ENCODE measurements at places on chromosomes 3 and 15. TPM values are rescaled to one million over a fixed set of nuclear protein-coding genes. Genes with fewer than 3 reads are reported as not detected.

ZNF662 gene
- polyA plus RNA-seq, result 0.57 TPM

TFRC gene
- polyA plus RNA-seq, result 109 TPM

WNT5A gene
- polyA plus RNA-seq, result 9.4 TPM

LXN gene
- polyA plus RNA-seq, result 8.4 TPM

FGF7 gene
- polyA plus RNA-seq, result not detected

THAP10 gene
- polyA plus RNA-seq, result 3.1 TPM

CPNE9 gene
- polyA plus RNA-seq, result not detected

DNA sequence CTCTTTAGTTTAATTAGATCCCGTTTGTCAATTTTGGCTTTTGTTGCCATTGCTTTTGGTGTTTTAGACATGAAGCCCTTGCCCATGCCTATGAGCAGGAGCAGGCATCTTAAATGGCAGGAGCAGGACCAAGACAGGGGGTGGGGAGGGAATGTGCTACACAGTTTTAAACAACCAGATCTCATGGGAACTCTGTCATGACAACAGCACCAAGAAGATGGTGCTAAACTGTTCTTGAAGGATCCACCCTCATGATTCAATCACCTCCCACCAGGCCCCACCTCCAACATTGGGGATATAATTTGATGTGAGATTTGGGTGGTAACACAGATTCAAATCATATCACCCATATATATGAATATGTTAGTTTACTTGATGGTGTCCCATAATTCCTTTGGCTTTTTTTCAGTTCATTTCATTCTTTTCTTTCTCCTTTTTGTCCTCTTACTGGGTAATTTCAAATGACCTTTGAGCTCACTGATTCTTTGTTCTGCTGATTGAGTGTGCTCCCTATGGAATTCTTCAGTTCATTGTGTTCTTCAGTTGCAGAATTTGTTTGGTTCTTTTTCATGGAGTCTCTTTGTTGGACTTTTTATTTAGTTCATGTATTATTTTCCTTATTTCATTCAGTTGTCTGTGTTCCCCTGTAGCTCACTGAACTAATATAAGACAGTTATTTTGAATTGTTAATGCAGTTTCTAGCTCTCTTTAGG lies 62.6 kb downstream of the DOCK3 start:
- no peak for DNase-seq

DNA sequence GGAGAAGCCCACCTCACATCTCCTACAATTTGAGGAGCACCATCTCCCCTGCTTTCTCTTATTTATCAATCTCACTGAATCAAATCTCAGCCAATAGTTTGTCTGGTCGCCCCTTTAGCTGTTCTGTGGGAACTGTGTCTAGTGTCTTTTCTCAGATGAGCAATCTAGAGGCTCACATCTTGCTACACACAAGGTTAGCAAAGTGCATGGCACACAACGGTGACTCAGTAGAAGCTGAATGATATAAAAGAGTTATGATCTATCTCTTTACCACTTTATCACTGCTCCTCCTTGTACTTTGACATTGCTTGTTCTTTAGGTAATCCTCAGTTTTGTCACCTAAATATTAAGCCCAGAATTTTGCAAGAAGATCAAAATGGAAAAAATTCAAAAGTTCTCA lies 16.8 kb upstream of the COLQ start:
- no peak for DNase-seq

DNA sequence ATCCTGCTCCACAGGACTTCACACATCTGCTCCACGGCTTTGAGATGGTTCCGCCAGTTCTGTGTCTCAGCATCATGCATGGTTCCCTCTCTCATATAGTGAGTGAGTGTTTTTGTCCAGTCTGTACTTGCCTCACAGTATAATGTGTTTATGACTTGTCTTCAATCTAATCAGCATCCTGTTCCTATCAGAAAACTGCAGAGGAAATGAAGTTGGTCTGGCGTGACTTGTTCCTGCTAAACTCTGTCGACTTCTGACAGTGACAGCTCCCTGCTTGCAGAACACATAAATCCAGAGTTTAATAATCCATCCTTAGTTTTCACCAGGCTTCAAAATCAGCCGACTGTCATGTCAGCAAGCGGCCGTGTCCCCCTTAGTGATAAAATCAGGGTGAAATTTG lies 222.3 kb downstream of the SLCO3A1 start:
- DNase-seq, result no peak

DNA sequence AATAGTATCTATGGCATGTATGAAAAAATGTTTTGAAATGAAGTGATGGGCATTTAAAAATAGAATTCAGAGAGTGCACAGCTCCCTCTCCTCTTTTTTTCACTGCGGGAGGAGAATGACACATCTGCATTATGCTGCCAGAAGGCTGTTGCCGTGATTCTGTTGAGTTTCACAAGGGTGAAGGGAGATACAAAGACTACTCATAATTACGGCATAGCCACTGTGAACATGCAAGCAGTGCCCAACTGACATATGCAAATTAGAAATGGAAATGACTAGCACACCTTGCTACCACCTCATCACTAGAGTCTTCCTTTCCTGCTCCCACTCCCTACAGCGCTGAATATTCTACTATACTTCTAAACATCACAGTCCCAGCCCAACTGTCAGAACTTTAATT lies 20.1 kb downstream of the IFT57 start:
- DNase-seq, result no peak

DNA sequence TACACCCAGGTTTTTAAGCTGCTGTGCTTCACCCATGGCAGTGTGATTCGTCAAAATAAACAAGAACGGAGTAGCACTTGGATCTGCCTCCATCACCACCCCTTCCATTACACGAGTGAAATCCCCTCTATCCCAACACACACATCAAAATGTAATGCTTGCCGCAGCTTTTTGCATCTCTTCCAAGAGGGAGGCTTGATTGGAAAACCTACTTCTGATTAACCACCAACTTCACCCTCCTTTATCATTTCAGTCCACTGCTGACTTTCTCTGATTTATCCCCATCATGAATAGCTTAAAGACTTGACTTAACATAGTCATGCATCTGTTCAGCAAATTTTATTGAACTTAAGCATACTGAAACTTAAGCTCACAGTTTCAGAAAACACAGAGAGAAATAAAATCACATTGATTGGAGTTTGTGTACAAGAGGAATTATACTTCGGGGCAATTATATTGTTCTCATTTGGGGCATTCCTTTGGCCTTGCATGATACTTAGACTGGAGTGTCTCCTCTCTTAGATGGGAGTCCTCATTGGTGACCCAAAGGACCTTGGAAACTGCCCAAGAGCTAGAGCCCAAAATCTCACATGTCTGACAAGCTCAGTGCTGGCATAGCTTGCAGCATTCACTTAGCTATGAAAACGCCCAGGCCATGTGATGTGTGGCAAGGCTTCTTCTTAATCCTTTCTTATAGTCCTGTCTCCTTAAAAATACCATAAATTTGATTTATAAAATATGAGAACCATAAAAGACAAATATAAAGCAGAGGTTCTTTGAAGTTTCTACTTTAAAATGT lies 124.3 kb upstream of the UMPS start:
- DNase-seq, result no peak

DNA sequence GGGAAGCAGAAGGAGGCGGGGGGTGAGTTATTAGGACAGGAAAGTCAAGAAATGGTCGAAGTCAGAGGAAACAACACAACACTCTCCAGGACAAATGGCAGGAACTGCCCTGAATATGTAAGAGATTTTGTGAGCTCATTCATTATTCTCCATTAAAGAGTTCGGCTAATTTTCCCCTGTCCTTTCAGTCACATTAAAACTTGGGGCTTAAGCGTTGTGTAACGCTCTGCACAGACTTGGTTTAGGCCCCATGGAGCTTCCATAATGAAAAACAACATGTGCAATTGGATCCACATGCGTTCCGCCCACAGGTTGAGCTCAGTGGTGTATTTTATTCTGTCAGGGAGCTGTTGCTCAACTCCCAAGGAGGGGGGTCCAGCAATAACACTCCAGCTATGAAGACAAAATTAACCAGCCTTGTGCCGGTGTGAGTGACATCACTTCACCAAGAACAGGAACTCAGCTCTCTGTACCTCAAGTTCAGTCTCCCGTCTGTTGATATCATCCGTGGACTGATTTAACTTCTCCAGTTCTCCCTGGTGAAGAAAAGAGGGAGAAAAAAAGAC lies 2.3 kb downstream of the SH3BP5 start:
- DNase-seq, result no peak

- no peak for DNase-seq
Observed at GRCh38 chr15:72086010-72086697, 31.8 kb downstream of the MYO9A start.

DNA sequence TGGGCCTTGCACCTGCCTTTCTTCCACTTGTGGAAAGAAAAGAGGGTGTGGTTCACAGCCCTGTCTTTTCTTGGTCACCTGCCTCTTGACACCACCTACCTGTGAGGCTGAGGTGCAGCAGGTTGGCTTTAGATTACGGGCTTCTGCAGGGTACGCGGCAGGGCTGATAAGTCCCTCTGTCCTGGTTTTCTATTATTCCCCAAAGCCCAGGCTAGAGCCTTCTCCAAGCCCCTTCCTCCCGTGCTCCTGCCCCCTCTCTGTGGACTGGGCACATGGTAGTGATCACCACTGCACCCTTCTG lies 44.8 kb upstream of the HACD2 start:
- DNase-seq, result no peak

DNA sequence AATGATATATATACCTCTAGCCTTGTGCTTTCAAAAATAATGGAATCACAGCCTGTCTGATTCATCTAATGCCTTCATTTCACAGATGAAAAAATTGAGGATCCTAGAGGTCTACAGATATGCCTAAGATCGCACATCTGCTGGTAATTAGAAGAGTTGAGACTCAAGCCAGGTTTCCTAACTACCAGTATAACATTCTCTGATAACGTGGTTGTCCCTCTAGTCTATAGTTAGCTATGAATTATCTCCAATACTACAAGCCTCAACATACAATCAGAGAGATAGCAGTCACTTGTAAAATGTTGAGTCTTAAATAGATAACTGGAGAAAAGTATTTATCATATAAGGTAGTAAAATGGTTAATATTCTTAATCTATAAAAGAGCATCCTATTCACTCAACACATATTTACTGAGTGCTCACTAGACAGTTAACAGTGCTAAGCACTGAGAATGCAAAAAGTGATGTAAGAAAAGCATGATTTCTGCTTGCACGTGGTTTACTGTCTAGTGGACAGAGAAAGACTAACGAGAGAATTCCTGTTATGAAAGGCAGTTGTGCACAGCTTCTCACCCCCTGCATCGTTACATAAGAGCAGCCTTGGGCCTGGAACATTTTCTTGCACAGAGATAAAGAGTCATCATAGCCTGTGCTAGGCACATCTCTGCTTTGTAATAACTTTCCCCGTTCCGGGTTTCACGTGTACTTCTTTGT lies 4.9 kb upstream of the ENTPD3 start:
- DNase-seq, result no peak

DNA sequence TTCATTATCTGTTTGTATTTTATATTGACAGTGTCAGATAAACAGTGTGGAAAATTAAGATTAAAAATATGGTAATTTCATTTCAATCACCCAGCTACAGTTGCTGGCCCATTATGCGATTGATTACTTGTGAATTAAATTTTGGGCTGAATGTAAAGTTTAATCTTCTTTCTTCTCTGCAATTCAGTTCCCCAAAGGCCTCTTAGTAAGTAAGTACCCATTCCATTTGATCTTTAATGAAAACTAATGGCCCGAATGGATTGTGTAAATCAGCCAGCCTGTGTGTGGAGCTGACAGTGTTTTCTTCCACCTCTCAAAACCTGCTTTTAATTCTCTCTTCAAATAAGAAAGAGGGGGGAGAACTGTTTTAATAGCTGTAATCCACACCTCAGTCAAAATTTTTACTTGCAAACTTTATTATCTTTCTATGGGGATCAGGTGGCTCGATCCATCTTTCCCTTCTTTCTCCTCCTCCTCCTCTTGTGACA lies 307.1 kb downstream of the IL20RB start:
- no peak for DNase-seq

GRCh38 chr3:2873986-2874385 lies 236.2 kb downstream of the IL5RA start:
- DNase-seq, result no peak

- DNase-seq, result no peak
Observed at GRCh38 chr15:54681584-54681983, 515.2 kb downstream of the RSL24D1 start.

Measured in keratinocyte (primary cell).